ENCODE measurements at places on chromosomes 1 and 21.

DNA sequence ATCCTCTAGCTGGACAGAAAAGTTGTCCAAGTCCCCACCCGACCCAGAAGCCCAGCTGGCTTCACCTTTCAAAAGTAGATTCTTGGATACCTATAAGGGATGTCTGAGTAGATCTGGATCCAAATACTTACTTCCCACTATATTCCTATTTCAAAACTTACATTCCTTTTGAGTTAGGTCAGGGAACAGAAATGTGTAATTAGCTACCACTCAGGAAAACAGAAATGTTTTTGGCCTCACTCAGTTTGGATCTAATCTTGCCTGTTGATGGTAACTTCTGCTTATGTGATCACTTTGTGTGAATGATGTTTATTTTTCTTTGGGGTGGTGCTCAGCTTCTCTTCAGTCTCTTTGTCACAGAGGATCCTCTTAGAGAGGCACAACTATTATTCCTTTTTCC, 814.4 kb upstream of the RGS18 start:
- DNase-seq: no peak

GRCh38 chr1:89536555-89537341, 12.1 kb downstream of the LRRC8B start:
- no peak for DNase-seq

DNA sequence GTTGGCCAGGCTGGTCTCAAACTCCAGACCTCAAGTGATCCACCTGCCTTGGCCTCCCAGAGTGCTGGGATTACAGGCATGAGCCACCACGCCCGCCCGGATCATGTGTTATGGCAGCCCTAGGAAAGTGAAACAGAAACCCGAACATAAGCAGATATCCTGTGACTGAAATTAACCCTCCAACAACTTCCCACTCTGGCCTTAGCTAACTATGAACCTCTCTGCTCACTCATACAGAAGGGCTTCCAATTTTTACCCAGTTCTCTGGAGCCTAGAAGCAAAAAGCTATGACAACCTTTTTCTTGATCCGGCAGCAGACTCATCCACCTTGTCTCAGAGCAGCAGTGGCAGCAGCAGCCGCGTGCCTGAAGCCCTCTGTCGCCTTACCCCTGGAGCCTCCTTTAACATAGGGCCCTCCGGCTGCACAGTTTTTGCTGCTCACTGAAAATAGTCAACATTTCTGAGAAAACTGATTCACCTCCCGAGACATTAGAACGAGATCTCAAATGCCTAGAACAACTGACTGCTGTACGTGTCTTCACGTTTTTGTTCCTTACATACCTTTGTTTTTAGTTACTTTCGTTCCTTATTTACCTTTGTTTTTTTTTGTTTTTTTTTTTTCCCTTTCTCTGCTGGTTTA, 9.3 kb downstream of the CBR1 start:
- DNase-seq: no peak

DNA sequence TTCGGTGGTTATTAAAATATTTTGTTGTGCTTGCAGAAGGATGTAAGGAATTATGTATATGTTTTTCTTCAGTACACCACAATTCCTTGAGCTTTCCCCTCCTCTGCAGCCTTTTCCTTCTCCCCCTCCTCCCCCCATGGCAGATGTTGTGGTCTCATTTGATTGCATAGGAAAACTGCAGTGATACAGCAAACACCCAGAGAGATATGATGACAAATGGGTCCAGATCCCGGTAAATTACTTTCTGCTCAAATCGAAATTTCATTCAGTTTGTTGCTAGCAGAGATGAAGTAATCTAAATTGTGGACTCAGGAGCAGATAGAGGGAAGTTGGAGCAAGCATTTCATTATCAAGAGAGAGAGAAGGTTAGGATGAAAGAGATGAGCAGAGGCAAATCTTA, 9.9 kb downstream of the LMO4 start:
- DNase-seq: no peak

GRCh38 chr21:38937844-38938243, 132.1 kb downstream of the ETS2 start:
- DNase-seq: no peak

DNA sequence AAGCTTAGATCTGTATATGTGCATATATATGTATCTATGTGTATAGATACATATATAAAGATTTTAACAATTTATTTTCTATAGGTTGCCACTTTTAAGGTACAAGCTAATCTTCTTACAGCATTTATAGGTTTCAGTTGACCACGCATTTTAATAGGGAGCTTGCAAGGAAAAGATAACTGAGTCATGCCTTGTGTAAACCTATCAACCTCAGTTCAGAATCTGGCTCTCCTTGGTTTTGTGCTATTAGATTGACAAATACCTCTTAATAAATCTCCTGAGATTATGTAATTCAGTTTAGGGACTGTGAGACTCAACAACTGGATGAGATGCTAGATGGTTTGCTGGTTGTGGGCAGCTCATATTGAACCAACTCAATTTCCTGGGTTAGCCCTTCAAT, 114.7 kb upstream of the SERBP1 start:
- DNase-seq: no peak

DNA sequence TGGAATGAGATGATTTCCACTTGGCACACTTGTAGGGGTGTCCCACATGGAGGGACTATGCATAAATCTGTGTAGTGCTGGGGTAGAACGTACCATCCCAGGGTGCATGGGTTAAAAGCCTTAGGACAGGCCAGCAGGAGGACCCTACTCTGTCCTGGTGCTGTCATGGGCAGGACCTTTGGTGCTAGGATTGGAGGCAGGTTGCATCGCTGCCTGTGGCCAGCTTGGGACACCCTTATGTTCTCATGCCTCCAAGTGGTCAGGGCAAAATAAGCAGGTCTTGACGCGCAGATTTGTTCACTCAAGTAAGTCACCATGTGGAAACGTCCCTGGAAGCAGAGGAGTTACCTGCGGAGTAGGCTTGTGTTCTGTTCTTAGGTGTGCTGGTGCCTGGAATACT, 49.5 kb upstream of the RAB3GAP2 start:
- DNase-seq: no peak

DNA sequence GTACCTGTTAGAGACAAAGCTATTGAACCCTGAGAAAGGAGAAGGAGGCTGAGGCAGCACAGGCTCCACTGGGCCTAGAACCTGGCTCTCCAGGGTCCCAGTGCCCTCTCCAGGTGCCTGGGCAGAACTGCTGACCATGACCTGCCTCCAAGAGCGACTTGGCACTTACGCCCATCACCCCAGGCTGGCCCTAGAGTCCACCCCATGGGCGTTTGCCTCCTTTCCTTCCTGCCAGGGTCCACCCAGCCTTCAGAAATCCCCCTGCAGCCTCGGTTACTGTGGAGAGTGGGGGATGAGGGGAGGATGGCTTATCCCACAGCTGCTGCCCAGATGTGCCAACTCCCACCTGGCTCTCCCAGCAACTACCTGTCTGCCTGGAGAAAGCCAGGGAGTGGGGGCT, 14.7 kb upstream of the C1QA start:
- no peak for DNase-seq

DNA sequence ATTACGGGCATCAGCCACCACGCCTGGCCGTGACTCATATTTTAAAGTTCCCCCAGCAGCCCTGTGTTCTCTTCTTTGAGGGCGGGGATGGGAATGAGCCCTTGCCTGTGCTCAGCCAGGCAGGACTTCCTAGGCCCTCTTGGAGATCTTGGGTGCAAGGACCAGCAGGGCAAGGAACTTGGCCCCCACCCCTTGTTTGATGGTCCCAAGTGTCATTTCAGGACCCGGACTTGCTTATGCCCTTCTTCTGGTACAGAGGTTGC, 9.3 kb downstream of the RASSF5 start:
- no peak for DNase-seq

GRCh38 chr1:8426996-8427395, 109.1 kb downstream of the SLC45A1 start:
- DNase-seq: no peak

GRCh38 chr21:45011426-45011825, 63.0 kb upstream of the ADARB1 start:
- DNase-seq: no peak

- DNase-seq: no peak
Measured at GRCh38 chr1:41862384-41863221, 56.1 kb downstream of the HIVEP3 start.

- DNase-seq: no peak
Measured at GRCh38 chr1:7962014-7962335, 464 bp downstream of the PARK7 start.

DNA sequence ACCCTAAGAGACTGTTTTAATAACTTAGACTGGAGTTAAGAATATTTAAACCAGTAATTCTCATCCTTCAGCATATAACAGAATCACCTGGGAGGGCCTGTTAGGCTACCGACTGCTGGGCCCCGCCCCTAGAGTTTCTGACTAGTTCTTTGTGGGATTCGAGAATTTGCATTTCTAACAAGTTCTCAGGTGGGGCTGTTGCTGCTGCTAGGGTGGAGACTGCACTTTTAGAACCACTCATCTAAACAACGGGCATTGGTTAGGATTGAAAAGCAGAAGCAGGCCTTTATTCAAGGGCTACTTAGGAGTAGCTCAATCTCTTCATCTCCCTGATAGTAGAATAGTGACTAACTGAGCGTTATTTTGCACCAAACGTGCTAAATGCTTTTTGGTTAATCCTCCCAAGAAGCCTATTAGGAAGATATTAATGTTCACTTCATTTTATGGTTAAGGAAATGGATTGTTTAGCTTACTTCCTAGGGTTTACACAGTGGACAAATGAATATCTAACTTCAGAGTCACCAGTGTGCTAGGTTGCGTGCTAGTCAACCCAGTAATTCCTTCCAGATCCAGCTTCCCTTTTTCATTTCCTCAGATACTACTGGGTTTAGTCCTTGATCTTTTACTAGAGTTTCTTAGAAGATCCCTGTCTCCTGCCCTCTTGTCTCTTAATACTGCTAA, 31.1 kb upstream of the UAP1 start:
- DNase-seq: no peak

GRCh38 chr1:236142253-236143103, at the start of gene GPR137B:
GPR137B (plus strand) TSS chr1:236142539; CDS start chr1:236142623, 84 bp downstream.
- no peak for DNase-seq

- DNase-seq: no peak
Measured at GRCh38 chr1:164767752-164768402, 208.9 kb downstream of the PBX1 start.

- DNase-seq: no peak
Measured at GRCh38 chr21:23394458-23394857, 2212.8 kb downstream of the MRPL39 start.

DNA sequence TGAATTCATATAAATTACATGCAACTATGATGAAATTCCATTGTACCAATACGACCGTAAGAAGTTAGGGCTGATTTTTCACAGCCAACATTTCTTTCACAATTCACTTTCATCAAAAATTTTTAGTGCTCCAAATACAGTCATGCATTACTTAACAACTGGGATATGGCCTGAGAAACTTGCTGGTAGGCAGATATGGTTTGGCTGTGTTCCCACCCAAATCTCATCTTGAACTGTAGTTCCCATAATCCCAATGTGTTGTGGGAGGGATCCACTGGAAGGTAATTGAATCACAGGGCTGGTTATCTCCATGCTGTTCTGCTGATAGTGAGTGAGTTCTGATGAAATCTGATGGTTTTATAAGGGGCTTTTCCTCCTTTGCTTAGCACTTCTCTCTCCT, 244.4 kb downstream of the AKT3 start:
- DNase-seq: no peak

DNA sequence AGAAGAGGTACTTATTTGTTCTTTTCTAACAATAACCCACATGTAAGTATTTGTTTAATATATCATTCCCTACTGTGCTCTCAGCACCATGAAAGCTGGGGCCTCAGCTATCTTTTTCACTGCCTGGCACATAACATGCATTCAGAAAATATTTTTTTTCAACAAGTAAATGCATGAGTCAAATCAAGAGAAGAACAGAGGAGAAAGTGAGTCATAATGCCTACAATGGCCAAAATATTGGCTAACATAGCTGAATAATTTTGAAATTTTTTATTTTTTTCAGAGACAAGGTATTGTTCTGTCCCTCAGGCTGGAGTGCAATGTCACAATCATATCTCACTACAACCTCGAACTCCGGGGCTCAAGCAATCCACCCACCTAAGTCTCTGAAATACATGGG, 252.2 kb upstream of the ADAMTS5 start:
- DNase-seq: no peak

GRCh38 chr21:46562964-46563607, 41.8 kb downstream of the S100B start:
- no peak for DNase-seq

GRCh38 chr1:197675583-197676208, 99.6 kb downstream of the DENND1B start:
- DNase-seq: no peak

- no peak for DNase-seq
Measured at GRCh38 chr1:8397511-8397910, 79.6 kb downstream of the SLC45A1 start.

DNA sequence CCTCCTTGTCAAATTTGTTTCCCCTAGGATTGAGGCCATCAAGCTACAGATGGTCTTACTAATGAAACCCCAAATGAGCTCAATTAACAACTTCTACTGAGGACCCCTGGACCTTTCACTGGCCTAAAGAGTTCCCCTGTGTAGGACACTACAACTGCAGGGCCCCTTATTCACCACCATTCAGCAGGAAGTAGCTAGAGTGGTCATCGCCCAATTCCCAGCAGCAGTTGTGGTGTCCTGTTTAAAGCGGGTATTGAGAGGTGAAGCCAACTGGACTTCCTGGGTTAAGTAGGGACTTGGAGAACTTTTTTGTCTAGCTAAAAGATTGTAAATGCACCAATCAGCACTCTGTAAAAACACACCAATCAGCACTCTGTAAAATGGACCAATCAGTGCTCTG, 1466.9 kb downstream of the KCNT2 start:
- DNase-seq: no peak

DNA sequence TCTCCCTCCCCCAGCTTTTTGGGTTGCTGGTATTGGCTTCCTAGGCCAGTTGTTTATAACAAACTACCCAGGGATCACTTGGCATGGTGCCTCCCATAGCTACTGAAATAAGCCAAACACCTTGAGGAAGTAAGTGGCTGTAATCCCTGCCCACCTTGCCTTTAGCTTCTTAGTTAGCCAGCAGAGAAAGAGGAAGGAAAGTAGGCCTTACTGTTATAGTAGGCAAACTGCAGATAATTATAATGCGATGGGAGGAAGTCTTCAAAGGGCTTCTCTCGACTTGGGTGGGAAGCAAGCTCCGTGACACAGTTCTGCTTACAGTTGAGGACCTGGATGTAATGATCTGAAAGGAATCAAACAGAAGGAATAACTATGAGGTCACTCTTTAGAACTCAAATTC, 8.2 kb downstream of the P3H1 start:
- DNase-seq: no peak

DNA sequence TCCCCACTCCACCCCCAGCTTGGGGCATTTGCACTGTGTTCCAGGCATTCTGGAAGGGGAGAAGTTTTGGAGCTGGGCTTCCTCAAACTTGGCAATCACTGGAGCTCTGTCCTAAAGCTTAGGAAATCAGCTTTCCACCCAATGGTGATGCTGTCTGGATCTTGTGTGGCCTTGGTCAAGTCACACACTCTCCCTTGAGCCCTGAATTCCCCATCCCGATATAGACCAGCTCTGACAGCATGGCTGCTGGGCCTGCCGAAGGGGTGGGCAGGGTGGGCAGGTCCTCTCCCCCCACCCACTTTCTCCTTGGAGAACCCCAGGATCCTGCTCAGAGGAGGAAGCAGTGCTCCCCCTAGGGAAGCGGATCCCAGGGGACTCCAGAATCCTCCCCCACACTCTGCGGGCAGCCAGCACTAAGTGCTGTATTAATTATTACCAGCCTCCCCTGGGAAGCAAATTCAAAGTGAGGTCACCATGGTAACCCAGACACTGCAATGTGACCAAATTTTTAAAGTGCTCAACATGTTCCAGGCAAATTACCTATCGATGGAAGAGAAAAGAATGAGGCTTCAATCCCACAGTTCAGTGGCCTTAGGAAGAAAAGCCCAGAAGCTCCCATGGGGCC, 21.3 kb upstream of the LDLRAP1 start:
- DNase-seq: no peak
